ENCODE measurements at places on chromosomes 11 and 22.

DNA sequence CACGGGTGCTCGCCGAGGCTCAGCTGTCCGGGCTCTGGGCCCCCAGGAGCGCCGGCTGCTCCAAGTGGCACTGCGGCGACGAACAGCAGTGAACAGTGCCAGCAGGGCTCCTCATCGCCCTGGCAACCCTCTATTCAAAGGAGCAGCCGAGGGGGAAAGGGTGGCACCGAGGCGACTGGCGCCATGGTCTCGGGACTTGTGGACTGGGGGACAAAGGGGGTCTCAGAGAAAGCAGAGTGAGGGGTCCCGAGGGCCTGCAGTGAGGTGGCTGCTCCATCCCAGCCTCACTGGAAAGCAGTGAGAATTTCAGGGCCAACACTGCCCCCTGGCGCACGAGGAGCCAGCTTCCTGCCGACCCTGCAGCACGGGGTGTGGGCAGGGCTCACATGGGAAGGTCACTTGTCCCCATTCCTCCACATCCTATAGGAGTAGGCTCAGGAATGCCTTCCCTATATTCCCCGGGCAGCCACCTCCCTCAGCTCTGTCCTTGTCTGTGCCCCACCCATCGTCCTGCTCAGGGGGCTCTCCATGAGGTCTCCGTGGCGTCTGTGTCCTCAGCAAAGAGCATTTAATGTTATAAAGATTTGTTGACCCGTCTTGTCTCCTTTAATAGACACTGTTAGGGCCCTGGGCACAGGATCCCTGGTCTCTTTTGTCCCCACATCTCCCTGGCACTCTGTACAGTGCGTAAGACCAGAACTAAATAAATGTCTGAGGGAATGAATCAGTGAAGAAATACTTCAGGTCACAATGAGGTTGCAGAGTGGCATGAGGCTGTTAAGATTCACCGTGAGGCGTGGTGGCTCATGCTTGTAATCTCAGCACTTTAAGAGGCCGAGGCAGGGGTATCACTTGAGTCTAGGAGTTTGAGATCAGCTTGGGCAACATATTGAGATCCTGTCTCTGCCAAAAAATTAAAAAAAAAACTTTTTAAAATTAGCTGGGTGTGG is 26.4 kb downstream of the LRFN4 start:
- peak; percentile 33 for DNase-seq

- DNase-seq, result no peak
Measured at GRCh38 chr11:14520747-14521151, 563 bp upstream of the PSMA1 start.

DNA sequence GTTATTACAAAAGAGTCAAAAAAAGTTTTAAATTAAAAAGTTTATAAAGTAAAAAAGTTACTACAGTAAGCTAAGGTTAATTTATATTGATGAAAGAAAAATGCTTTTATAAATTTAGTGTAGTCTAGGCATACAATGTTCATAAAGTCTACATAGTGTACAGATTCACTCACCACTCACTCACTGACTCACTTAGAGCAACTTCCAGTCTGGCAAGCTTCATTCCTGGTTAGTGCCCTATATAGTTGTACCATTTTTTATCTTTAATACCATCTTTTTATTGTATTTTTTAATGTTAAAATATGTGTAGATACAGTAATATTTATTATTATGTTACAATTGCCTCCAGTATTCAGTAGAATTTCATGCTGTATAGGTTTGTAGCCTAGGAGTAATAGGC is 2.6 kb upstream of the MMP10 start:
- DNase-seq, result no peak

- DNase-seq, result no peak
Measured at GRCh38 chr11:8192896-8193209, 24.0 kb upstream of the RIC3 start.

GRCh38 chr22:37805810-37806277 is 1.9 kb upstream of the GCAT start:
- DNase-seq, result no peak

- no peak for DNase-seq
Measured at GRCh38 chr22:40498420-40499208, 128.2 kb downstream of the SGSM3 start.

GRCh38 chr11:125179346-125179745 is 14.8 kb downstream of the PKNOX2 start:
- DNase-seq, result no peak

DNA sequence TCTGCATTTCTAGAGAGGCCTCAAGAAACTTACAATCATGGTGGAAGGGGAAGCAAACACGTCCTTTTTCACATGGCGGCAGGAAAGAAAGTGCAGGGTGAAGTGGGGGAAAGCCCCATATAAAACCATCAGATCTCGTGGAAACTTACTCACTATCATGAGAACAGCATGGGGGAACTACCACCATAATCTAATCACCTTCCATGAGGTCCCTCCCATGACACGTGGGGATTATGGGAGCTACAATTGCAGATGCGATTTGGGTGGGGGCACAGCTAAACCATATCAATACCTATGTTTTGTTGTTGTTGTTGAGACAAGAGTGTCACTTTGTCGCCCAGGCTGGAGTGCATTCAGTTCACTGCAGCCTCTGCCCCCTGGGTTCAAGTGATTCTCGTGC is 29.9 kb downstream of the SFI1 start:
- DNase-seq, result peak; percentile 51

GRCh38 chr11:32087597-32087996 is 3.3 kb upstream of the RCN1 start:
- DNase-seq, result no peak

GRCh38 chr11:44632466-44633123 is 67.1 kb downstream of the CD82 start:
- DNase-seq, result no peak

GRCh38 chr22:50274311-50274710 is 4.1 kb upstream of the MAPK11 start:
- no peak for DNase-seq

DNA sequence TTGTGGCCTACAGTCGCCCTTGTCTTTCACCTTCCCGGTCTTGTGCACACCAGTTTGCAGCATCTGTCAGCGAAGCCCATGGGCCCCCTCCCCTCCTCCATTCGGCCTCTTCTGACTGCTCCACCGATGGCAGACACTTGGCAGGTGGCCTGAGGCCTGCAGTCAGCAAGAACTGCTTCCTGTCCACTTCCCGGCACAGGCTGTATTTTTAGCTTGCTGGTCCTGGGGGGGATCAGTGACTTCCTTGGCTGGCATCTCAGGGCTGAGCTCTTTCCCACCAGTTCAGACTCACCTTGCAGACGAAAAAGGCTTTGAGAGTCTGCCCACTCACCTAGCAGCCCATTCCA is 106.4 kb downstream of the SYN3 start:
- DNase-seq, result no peak

- no peak for DNase-seq
Measured at GRCh38 chr11:18958221-18958910, 19.2 kb upstream of the MRGPRX1 start.

GRCh38 chr22:37274380-37274862 is 7.9 kb upstream of the CYTH4 start:
- DNase-seq, result no peak

DNA sequence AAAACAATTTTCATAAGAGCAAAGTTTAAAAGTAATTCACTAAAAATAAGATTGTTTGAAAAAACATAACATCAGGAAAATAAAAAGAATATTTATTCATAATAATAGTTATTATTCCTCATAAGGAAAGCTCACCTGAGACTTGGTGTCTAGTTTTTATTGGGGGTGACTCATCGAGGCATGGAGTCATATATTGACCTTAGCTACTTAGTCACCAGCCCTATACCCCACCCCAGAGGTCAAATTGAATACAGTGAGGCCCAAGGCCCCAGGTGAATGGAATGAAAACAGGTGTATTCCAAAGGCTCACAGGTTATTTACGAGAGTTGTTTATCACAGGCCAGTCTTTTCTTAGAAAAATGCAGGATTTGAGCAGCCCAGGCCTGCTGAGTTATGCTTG is 36.9 kb downstream of the CNTF start:
- no peak for DNase-seq

DNA sequence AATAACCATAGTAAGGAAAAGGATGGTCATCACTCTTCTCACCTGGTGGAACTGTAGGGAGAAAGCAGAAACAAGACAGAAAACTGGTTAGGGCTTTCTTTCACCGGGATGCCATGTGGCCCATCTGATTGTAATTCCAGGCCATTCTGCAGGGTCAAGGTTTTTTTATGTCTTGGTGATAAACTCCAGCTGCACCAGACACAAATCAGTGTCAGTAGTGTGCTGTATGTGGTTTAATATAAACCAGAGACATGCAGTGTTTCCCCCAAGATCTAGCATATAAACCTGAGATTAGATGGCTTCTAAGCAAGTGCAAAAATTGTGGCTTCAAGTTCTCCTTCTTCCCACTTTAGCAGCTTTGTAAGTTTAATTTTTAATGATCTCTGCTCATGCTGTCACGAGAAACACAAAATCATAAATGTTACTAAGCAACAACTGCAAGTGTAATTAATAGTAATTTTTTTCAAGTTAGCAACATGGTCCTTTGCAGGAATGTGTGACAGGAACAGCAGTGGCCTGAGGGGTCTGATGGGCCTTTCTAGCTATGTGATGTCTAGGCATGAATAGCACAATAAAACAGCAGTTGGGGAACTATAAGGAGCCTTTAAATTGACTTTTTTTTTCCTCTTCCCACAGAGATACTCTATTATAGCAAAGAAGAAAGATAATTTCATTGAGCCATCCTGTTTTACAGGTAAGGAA is 41.6 kb downstream of the BDNF start:
- DNase-seq, result no peak

GRCh38 chr22:37316875-37317371 is 34.6 kb downstream of the CYTH4 start:
- peak; percentile 81 for DNase-seq

GRCh38 chr11:125036933-125037332 is 26.2 kb upstream of the SLC37A2 start:
- DNase-seq, result no peak

GRCh38 chr22:24190596-24191208 is 9.4 kb downstream of the SUSD2 start:
- DNase-seq, result no peak

DNA sequence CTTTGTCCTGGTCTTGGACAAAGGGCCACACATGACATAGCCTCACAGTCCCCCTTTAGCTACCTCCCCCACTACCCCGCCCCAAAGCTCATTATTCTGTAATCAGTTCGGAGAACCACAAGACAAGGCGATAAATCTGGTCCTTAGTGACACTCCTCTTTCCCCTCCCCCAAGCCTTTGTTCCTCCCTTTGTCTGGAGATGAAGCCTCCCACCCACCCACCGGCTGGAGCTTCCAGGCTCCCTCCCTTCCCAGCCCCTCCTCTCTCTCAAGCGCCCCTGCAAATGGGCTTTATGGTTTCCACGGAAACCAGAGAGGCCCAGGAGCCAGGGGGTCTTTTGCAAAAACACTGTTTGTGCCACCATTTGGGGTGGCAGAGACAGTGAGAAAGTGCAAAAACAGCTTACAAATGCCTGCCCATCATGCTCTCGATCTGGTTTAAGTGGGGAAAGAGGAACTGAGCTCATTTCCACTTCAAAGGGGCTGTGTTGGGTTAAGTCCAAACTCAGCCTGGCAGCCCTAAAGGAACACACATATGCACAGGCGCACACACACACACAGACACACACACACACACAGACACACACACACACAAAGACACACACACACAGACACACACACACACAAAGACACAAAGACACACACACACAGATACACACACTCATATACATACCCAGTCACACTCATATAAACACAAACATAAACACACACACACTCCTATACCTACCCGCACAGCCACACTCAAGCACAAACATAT is 23.5 kb downstream of the APLNR start:
- no peak for DNase-seq

DNA sequence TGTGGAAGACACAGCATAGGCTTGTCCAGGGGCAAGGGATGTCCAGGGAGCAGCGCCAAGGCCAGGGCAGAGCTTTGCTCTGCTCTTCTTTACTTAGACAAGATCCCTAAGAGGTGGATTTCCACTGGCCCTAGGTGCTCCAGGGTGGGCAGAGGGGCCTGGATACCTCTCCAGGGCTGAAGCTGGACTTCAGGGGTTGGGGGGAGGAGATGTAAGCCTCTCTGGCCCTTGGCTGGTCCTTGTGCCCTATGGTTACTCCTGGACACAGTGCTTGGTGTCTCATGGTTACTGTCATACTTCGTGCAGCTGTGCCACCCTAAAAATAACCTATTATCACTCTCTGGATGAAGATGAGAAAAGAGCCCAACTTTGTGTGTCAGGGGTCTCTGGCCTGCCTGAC is 12.9 kb upstream of the KCNJ11 start:
- DNase-seq, result no peak

GRCh38 chr22:33860386-33860785 is 59.9 kb downstream of the LARGE1 start:
- DNase-seq, result no peak

DNA sequence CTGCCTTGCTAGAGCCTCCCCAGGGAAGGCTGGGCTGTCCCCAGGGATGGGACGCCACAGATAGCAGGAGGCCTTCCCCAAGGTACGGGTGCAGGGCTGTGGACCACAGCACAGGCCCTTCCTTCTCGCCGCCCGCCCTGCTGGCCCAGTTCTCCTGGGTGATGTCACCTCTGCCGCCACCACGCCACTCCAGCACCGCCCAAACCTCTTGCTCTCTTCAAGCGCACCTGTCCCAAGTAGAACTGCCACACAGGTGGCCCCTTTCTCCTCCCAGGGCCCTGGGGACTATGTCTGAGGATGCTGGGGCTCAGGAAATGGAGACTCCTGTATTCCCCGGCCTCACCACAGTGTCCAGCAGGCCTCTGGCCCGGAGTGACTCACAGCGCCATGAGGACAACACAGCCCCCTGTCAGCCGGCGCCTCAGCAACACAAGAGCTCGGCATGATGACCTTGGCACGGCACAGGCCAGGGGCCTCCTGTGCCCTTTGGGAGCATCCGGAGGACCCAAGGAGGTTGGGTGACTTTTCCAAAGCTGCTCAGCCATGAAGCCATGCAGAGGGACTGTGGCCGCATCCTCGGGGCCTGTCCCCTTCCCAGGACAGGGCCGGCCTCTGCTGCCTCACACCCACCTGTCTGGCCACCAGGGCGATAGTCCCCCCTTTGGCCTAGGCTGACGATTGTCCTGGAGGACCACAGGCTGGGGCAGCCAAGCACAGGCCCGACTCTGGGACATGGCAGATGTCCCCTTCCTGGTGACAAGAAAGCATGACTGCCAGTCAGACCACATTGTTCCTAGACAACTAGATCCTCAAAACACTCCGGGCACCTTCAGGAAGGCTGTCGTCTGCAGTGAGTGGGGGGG is 1023.5 kb downstream of the BRD1 start:
- DNase-seq, result no peak

GRCh38 chr11:121727942-121728341 is 275.2 kb upstream of the SORL1-AS1 start:
- no peak for DNase-seq

DNA sequence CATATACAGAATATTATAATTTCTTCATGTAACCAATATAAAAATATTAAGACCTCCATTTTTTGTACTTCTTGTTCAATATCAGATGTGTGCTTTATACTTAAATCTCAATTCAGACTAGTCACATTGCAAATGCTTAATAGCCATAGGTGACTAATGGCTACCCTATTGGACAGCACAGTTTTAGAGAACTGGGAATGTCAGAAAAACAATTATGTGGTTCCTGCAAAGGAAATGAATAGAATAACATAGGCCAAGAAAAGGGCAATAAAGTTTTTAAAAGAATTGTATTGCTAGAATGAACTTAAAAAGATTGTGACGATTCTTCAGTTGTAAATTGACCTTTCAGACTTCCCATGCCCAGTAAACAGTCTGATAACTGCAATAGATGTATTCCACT is 843.0 kb downstream of the METTL15 start:
- no peak for DNase-seq

Data from CD8-positive, alpha-beta T cell (primary cell).